ENCODE measurements at places on chromosomes 12 and 14.

DNA sequence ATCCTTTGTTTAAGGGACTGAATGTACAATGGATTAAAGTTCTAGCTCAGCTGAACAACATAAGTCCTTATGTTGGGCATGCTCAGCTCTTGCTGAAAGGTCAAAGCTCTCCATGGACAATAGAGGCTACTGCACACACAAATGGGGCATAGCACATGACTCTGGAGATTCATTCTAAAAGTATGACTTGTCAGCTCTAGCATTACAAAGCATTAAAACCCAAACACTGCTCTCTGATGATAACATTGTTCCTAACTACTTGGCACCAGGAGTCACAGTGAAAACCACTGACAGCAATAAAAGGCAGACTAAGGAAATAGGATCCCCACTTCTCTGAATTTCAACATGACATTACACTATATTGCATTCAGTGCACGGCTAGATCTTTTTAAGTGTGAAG, 21.9 kb upstream of the FSCB start:
- no peak for DNase-seq

DNA sequence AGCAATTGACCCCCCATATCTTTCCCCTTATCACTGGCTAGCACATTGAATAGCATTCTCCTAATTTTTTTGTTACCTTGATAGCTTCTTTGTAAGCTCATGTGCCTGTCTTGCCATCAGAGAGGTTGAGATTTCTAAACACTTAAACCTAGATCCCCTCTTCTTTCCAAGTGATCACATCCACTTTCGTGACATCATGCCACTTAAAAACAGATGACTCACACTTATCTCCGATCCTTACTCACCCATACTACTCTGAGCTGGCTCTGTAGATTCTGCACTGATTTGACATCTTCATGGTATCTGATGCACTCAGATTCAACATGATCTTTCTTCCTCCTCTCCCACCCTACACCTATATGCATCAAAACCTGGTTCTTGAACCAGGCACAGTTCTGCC, 10.5 kb downstream of the GPR137C start:
- peak; percentile 3 for DNase-seq

DNA sequence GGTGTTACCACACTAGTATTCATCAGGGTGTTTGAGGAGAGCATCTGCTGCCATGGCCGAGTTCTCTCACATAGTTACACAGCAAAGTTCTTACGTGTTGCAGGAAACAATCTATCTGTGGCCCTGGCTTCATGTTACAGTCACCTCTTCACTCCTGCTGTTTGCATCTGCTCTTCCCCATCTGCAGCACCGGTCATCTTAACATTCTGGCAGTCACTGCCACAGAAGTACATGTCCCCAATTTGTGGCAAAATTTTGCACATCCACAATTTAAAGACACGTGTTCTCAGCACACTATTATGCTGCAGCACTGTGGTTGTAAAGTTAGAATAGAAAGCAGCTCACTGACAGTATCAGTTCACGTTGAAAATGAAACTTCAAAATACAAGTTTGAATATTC, 23.2 kb downstream of the MAPK1IP1L start:
- no peak for DNase-seq

DNA sequence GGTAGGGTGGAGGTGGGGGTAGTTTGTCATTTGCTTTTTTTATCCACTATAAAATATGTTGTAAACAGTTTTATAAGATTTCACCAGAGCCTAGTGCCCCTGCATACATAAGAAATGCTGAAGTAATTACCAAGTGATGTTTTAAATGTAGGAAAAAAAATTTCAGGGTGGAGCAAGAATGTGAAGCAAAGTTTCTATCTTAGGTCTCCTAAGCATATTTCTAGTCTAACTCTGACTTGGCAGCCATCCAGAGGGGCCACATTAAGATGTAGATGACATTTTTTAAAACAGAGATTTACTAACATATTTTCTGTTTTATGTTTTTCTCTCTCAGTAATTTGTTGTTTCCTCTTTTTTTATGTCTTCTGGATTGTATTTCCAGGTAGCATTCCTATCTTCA, 15.8 kb upstream of the KRAS start:
- DNase-seq: peak; percentile 21

Data from hematopoietic multipotent progenitor cell treated with erythropoietin and hydrocortisone succinate and interleukin-3 and kit ligand, for 6 days (in vitro differentiated cells).